ENCODE measurements at places on chromosomes 2 and 18.

GRCh38 chr2:170843656-170844055 lies 27.0 kb downstream of the GAD1 start:
- DNase-seq, result no peak

DNA sequence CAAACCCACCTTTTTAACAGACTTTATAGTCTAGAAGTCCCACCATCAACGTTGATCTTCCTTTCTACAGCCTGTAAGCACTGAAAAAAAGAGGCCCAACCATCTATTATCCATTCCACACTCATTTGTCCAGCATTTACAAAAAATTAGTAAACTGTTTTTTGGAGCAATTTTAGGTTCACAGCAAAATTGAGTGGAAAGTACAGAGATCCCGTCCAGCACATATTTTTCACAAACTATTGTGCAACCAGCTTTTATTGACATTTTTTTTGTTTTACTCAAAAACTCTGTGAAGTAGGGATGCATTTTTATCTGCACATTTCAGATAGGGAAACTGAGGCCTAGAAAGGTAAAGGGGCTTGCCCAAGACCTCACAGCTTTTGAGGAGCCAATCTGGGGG lies 68.6 kb downstream of the TNP1 start:
- DNase-seq, result no peak

- DNase-seq, result no peak
Observed at GRCh38 chr2:179235463-179236108, 29.0 kb downstream of the SESTD1 start.

- no peak for DNase-seq
Observed at GRCh38 chr2:96254571-96254970, 11.2 kb downstream of the TMEM127 start.

- DNase-seq, result no peak
Observed at GRCh38 chr2:238554468-238555315, 128.0 kb downstream of the ASB1 start.

DNA sequence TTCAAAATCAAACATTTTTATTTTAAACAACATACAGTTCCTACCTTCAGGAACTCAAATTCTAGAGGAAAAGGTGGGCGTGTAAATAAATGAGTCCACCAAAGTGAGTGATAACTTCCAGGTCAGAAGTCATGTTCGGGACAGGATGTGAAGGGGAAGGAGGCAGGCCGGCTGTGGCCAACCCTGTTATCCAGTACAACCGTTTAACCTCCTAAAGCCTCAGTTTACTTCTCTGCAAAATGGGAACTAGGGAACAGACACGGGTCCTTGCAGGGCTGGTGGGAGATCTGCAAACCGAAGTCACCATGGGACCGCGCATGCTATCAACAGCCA lies 373 bp downstream of the EIPR1 start:
- DNase-seq, result no peak

GRCh38 chr2:42961385-42961811 lies 169.0 kb upstream of the HAAO start:
- DNase-seq, result no peak

GRCh38 chr2:198102856-198103255 lies 298.5 kb downstream of the PLCL1 start:
- no peak for DNase-seq

- no peak for DNase-seq
Observed at GRCh38 chr2:54424555-54425163, 31.5 kb upstream of the SPTBN1 start.
